ENCODE measurements at places on chromosomes 4 and X. TPM values are rescaled to one million over a fixed set of nuclear protein-coding genes. Genes with fewer than 3 reads are reported as not detected.

The TECRL gene
- polyA plus RNA-seq = not detected

- no peaks in the 10 kb centered on the region for H3K27me3 ChIP-seq
- H3K4me3 ChIP-seq = no peak overlapping the region
- DNase-seq = no peak
- H3K4me1 ChIP-seq = no peaks in the 10 kb centered on the region
- no peak overlapping the region for H3K27ac ChIP-seq
Measured at GRCh38 chr4:19736968-19737756, 514.5 kb upstream of the SLIT2 start.

DNA sequence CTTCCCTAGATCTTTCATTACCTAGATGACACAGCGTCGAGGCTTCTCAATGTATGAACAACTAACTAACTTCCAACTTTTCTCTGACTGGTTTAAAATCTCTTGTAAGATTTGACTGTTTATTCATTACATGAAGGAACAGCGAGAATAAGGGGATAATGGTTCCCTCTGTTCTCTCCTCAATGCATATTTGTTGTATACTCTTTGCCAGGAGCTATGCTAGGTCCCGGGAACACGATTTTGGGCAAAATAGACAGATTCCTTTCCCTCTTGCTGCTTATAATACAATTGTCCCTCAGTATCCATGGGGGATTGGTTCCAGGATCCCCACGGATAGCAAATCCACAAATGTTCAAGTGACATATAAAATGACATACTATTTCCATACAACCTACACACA is 1020.0 kb downstream of the DMD start:
- no peaks in the 10 kb centered on the region for H3K4me1 ChIP-seq
- H3K36me3 ChIP-seq = no peaks in the 10 kb centered on the region
- no peak overlapping the region for H3K27ac ChIP-seq
- H3K27me3 ChIP-seq = peaks cover 2% of the 10 kb centered on the region
- no peak for DNase-seq

GRCh38 chr4:177052211-177052934 is 257.3 kb upstream of the NEIL3 start:
- H3K36me3 ChIP-seq = no peaks in the 10 kb centered on the region
- H3K27ac ChIP-seq = no peak overlapping the region
- no peak for DNase-seq
- no peaks in the 10 kb centered on the region for H3K4me1 ChIP-seq
- no peak overlapping the region for H3K4me3 ChIP-seq

GRCh38 chr4:80207172-80207583 is 9.9 kb downstream of the PRDM8 start:
- DNase-seq = no peak
- H3K27ac ChIP-seq = no peak overlapping the region
- peaks cover 8% of the 10 kb centered on the region for H3K4me1 ChIP-seq
- no peak overlapping the region for H3K4me3 ChIP-seq
- no peaks in the 10 kb centered on the region for H3K36me3 ChIP-seq
- no peaks in the 10 kb centered on the region for H3K27me3 ChIP-seq

- no peak overlapping the region for H3K4me3 ChIP-seq
- no peak for DNase-seq
- no peaks in the 10 kb centered on the region for H3K27me3 ChIP-seq
- H3K27ac ChIP-seq = no peak overlapping the region
- H3K4me1 ChIP-seq = peaks cover 25% of the 10 kb centered on the region
Measured at GRCh38 chr4:47839259-47839658, 1.4 kb upstream of the CORIN start.

DNA sequence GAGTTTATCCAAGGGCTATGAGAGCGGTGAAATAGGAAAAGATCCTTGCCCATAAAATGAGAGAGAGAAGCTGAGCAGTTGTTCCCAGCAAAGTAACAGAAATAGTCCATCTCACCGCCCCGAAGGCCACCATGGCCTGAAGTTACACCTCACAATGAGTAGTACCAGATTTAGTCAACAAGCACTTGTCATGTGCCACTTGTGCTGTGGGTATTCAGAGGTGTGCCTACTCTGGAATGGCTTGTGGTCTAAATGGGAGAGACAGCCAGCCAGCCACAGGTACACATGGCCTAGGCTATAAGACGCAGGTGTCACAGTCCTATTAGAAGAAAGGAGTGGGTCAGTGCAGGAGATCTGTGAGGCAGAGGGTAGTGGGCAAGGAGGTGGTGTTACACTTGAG is 54.6 kb upstream of the MAP3K15 start:
- no peaks in the 10 kb centered on the region for H3K36me3 ChIP-seq
- peaks cover 28% of the 10 kb centered on the region for H3K4me1 ChIP-seq
- DNase-seq = no peak
- H3K27ac ChIP-seq = peak overlapping the region; percentile 5
- H3K4me3 ChIP-seq = no peak overlapping the region
- peaks cover 6% of the 10 kb centered on the region for H3K27me3 ChIP-seq

- H3K27ac ChIP-seq = no peak overlapping the region
- H3K4me1 ChIP-seq = no peaks in the 10 kb centered on the region
- no peak overlapping the region for H3K4me3 ChIP-seq
Measured at GRCh38 chr4:165464813-165465381, 86.1 kb downstream of the CPE start.

GRCh38 chr4:46450556-46450955 is 60.6 kb upstream of the GABRA2 start:
- H3K4me1 ChIP-seq = no peaks in the 10 kb centered on the region
- no peaks in the 10 kb centered on the region for H3K27me3 ChIP-seq
- no peaks in the 10 kb centered on the region for H3K36me3 ChIP-seq
- H3K27ac ChIP-seq = no peak overlapping the region
